Germinal center (tissue), 1 donor: ENCODE measurements at places on chromosomes 12 and 14.

- no peak for DNase-seq
Measured at GRCh38 chr14:95314609-95315008, 5.1 kb downstream of the CLMN start.

GRCh38 chr14:101354726-101355125 lies 206.6 kb upstream of the DIO3 start:
- no peak for DNase-seq

DNA sequence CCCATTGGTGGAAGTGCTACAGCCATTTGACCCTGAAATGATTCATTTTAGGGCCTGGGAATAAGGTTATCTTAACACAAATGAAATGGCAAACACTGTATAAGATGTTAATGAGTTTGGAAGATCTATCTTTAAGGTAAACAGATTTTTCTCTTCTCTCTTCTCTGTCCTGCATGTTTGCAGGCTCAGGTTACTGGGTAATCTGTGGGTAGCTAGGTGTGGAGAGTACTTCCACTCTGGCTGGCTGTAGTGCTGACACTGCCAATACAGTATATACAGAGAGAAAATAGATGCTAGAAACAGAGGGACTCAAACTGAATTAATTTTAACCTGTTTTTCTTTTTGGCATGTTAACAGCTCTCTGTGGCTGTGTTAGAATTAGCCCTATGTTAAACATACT lies 84.6 kb downstream of the SLC38A6 start:
- DNase-seq = no peak

DNA sequence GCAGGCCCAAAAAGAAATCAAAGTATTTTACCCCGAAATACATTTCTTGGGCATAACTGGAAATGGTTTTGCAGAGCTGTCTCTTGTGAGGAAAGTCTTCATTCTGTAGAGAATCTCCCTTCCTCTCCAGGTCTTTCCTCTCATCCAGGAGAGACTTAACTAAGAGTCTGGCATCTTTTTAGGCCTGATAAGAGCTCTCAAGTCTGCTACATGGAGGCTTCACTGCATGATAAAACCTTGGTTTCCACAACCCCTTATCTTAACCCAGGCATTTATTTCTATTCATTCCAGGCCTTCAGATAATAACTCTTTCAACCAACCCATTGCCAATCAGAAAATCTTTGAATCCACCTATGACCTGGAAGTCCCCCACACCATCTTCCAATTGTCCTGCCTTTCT lies 41.1 kb upstream of the LRRK2 start:
- no peak for DNase-seq

GRCh38 chr12:88572781-88573549 lies 7.3 kb downstream of the KITLG start:
- DNase-seq = no peak

DNA sequence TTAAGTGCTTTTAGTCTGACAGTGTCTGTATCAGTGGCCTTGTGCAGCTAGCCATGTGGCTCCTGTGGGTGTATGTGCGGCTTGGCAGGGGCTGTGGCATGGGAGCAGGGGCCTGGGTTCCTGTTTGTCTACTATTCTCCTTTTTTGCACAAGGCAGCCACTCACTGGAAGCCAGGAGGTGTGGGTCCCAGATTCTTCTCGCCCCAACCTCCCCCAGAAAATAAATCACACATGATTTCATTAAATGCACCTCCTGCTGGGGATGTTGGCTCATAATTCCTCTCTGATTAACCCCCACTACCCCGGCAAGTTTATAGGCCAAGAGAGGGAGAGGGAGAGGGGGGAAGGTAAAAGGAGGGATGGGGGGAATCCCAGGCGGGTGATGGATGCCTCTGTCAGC lies 17.6 kb downstream of the CALCOCO1 start:
- DNase-seq = no peak

- no peak for DNase-seq
Measured at GRCh38 chr12:87491089-87491488, 538.1 kb downstream of the C12orf50 start.

DNA sequence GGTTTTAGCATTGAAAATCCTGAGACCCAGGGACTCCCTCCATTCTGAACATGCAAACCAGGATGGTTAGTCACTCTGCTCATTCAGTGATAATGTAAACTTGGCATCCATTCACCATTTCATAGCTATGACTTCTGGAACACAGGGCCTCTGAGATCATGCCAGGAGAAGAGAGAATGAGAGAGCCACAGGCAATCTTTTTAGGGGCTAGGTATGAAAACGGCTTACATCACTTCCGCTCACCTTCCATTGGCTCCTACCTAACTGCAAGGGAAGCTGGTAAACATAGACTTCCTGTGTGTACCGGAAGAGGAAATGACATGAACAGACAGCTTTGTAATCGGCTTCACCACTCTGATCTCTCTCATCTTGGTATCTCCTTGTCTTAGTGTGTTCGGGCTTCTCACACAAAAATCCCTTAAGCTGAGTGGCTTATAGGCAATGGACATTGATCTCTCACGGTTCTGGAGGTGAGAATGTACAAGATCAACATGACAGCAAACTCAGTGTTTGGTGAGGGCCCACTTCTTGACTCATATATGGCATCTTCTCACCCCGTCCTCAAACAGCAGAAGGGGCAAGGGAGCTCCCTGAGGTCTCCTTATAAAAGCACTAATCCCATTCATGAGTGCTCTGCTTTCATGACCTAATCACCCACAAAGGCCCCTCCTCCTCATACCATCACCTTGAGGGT lies 465.9 kb upstream of the TBX3 start:
- DNase-seq = no peak

GRCh38 chr12:70354787-70355186 lies 11.3 kb upstream of the KCNMB4 start:
- no peak for DNase-seq

DNA sequence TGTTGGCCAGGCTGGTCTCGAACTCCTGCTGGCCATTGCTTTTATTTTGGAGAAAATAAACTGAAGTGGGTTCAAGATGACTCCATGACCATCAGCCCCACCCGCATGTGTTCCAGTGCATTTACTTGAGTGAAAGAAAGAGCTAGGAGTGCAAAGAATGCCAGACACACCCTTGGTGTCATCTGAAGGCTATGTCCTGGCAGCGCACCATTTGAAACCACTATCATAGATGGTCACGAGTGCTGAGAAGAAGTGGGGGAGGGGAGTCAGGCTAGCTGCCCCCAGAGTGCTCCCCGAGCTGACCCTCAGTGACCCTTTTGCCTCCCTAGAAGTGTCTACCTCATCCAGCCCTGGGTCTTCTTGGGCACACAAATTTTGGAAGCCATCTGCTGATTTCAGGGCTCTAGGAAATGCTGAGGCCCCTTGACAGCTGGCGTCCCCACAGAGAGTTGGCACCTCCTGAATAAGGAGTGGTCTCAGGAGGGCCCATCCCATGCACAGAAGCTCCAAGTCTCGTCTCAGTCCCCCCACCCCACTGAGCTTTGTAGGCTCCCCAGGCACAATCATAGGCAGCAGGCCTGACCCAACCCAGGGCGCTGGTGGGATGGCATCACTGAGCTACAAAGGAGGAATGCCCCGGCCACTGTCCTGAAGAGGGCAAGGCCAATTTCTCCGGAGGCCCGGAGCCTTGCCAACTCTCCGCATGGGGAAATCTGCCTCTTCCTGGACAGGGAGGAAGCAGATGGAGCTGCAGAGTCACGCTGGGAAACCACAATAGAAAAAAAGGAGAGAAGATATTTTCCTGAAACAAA lies 28.0 kb downstream of the PXN start:
- no peak for DNase-seq

GRCh38 chr12:92038476-92038875 lies 107.2 kb downstream of the BTG1 start:
- no peak for DNase-seq

- DNase-seq = no peak
Measured at GRCh38 chr12:119505001-119505400, 88.6 kb upstream of the TMEM233 start.

DNA sequence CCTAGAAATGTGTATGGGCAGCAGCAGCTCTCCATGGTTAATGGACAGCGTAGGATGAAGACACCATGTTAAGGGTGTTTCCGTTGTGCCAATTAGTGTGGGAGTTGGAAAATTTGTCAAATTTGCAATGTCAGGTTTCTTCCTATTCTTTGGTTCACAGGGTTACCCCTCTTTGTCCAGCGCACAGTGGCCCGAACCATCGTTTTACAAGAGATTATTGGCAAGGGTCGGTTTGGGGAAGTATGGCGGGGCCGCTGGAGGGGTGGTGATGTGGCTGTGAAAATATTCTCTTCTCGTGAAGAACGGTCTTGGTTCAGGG lies 26.0 kb upstream of the TAMALIN start:
- no peak for DNase-seq

- DNase-seq = no peak
Measured at GRCh38 chr14:98290596-98290995, 981.4 kb downstream of the BCL11B start.
